Stimulated activated CD4-positive, alpha-beta T cell treated with anti-CD3 and anti-CD28 coated beads, Interleukin-2, amount 100 ng/mL, for 48 hours (primary cell): ENCODE measurements at places on chromosomes 6 and 20.

DNA sequence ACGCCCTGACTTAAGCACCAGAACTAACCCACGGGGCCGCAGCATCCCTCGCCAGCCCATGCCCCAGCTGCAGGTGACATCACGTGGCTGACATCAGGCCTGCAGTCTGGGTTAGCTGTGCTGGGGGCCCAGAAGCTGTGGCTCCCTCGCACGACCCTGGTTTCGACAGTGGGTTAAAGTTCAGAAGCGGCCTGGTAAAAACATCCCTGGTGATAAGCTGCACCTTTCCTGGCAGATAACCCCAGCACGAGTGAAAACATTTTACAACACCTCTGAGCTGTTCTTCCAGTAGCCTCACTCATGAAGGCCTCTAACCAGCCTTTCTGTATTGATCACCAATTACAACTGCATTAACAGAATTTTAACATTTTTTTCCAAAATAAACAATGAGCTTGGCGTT lies 136.4 kb upstream of the RREB1 start:
- no peak for DNase-seq

GRCh38 chr6:1599469-1599868 lies 10.2 kb upstream of the FOXC1 start:
- no peak for DNase-seq

GRCh38 chr6:11096109-11096508 lies 2.5 kb downstream of the SMIM13 start:
- DNase-seq = no peak

DNA sequence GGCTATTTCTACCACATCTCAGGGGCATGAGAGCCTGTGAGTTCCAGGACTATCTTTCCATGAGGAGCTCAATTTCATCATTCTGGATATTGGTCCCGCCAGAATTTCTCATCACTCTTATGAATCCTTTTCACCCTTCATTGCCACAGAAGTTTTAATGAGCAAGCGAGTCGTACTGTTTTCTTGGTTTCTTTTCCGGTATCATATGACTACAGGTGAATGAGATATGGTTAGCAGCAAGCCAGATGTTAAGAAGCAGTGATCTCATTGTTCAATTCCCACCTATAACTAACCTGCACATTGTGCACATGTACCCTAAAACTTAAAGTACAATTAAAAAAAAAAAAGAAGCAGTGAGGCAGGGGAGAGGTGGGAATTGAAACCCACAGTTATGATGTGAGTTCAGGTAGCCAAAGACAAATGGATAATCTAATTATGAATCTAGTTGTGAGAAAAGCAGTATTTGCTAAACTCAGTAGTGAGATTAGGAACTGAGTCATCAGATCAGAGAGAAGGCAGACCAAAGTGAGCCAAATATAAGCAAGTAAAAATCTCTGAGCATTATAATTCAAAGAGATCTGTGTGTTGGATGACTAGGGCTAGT lies 78.0 kb upstream of the ELOVL5 start:
- no peak for DNase-seq

GRCh38 chr20:37277253-37277593 lies 12.2 kb upstream of the MANBAL start:
- no peak for DNase-seq

DNA sequence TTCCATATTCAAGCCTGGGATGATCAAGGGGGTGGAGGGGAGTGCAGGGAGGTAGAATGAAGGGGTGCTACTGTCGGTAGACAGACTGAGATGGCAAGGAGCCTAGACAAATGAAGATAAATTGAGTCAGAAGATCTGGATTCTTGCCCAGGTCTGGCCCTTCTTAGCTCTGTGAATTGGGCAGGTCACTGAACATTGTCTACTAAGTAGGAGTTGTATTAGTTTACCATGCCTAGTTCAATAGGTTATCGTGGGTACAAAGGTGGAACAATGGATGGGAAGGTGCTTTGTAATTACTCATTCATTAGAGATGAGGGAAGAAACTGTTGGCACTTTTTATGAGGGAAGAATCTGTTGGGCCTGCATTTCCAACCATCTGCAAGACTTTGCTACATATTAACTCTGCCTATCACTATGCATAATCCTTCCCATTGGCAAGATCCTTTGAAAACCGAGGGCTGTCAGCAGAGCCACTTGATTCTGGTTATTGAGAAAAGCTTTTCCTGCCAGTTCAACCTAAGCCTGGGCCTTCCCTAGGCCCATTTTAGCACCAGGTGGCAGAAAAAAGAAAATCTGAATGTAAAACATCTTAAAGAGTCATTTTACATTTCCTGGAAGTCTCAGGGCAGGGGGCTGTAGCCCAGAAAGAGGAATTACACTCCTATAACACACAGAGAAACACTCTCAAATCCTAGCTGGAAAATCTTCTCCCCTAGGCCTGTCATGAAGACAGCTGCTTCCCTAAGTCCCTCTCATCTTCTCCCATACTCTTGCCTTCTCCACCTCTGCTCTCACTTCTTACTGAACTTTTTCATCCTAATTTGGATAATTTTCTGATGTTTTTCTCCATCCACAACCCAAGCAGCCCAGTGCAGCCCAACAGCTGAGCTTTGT lies 103.5 kb downstream of the CD24 start:
- no peak for DNase-seq

DNA sequence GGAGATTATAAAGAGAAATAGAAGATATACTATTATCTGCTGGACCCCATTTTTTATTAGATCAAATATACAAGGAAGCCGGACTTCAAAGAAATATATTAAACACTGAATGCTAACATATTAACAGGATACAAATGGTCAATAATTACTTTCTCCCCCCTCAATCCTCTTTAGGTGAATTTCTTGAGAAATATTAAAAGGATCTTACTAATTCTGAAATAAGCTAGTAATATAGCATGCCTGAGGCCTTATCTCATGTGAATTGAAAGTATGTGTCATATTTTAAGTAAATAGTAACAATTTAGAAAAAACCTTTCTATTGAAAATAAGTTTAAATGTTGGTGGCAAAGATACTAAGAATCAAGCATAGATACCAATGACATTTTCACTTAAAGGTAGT lies 954.7 kb upstream of the MAN1A1 start:
- DNase-seq = no peak

GRCh38 chr6:92945799-92946198 lies 473.6 kb downstream of the EPHA7 start:
- DNase-seq = no peak

- no peak for DNase-seq
These were observed 700.5 kb downstream of the KHDRBS2 start for GRCh38 chr6:61585504-61585903.
